ENCODE measurements at places on chromosomes 6 and 20.

- DNase-seq = no peak
Observed at GRCh38 chr20:44835116-44835515, 24.8 kb upstream of the RIMS4 start.

DNA sequence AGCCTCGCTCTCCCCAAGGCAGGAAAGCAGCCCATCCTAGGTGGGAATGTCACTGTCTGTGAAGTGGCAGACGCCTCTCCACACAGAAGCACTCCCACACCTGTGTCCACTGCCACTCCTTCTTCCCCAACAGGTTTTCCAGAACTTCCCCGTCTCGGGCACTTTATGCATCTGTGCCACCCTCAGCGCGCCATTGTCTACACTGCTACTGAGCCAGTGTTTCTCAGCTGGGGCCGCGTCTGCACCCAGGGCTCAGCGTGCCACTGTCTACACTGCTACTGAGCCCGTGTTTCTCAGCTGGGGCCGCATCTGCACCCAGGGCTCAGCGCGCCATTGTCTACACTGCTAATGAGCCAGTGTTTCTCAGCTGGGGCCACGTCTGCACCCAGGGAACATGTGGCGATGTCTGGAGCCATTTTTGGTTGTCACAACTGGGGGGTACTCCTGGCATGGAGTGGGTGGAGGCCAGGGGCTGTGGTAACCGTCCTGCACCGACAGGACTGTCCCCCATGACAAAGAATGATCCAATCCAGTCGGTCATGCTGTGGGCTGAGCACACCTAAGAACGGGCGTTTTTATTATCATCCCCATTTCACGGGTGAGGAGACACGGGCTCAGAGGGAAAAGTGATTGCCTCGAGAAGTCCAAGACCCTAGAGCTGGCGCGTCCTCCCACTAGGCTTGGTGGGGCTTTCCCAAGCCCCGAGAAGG lies 41.7 kb upstream of the ZBP1 start:
- DNase-seq = peak; percentile 7

DNA sequence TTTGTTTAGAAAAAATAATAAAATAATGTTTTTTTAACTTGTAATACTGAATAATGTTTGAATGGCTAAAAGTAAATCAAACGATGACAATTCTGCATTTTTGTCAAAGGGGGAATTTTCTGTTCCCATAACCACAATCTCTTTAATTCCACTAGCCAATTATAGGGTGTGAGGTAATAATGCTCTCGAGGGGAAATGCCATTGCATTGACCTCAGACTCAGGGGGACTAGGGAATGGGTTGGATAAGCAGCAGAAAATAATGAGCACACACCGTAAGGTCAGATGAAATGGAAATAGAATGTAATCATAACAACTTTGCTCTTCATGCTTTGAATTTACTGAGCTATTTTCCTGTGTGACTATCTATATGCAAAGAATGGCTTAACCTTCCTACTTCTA lies 584.7 kb downstream of the RFPL4B start:
- DNase-seq = no peak

GRCh38 chr20:46328200-46328882 lies 20.0 kb upstream of the CDH22 start:
- no peak for DNase-seq

DNA sequence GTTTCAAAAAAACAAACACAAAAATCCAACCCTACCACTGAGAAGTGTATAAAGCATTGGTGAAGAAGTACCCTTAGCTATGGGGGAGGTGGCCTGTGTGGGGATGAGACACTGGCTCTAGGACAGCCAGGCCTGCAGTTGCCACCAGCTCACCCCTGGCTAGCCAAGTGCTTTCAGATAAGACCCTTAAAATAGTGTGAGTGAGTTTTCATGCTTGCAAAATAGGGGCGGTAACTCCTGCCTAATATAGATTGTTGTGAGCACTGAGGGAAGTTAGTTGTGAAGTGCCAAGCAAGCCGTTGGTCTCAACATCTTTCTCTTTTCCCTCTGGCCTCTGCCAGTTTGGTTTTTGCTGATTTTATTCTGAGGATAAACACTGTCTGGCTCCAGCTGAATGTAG lies 11.3 kb downstream of the PPP1R3G start:
- no peak for DNase-seq

- no peak for DNase-seq
Observed at GRCh38 chr6:47379328-47379727, 69.6 kb upstream of the TNFRSF21 start.

- DNase-seq = no peak
Observed at GRCh38 chr6:79522609-79523008, 14.6 kb downstream of the LCA5 start.

- DNase-seq = no peak
Observed at GRCh38 chr6:98454809-98455322, 379.5 kb upstream of the POU3F2 start.

DNA sequence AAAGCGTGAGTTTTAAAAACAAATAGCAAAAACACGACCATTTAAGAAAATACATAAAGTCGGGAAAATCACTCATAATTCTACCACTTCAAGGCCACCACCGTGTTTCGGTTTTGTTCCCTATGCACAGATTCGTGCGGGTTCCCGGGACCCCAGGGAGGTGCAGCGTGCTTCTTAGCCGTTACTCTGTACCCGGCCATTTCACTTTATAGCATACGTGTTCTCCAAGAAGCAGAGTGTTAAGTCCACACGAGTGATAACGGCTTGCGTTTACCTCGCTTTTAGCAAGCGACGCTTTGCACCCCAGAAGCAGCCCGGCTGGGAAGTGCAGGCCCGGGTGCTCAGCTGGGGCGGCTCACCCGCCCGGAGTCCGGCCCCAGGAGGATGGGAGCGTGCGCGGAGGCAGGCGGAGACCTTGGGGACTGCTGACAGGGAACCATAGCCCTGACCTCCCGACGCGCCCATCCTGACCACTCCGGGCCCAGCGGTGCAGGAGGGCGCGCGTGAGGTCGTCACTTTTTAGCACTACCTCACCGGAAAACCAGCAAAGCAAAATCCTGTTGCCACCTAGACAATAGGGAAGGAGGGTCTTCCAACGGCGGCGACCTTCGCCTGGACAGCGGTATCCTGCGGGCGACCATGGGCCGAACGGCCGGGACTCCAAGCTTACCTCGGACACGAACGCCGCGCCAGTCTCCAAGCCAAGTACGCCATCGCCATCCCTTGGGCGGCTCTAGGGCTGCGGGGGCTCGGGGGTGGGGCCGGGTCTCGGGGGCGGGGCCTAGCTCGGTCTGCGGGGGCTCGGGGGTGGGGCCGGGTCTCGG lies at the start of gene ECI2:
ECI2 (minus strand) TSS at position 735 of the 824 bp plus-strand sequence; CDS start at position 720, 15 bp downstream.
- peak; percentile 47 for DNase-seq

DNA sequence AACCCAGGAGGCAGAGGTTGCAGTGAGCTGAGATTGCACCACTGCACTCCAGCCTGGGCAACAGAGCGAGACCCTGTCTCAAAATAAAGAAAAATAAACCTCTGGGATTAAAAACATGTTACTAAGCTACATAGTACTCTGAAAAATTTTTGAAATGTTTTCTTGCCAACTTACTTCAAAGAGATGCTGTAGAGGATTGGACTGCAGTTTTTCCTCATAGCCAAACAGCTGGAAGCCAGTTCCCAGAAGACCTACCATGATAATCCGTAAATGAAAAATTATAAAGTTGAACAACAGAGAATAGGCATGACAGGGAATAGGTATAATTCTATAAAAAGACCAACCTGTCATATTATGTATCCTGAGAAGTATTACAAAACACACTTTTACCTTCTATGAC lies 48.0 kb downstream of the RARS2 start:
- no peak for DNase-seq

- DNase-seq = no peak
Observed at GRCh38 chr6:154682633-154683125, 50.5 kb upstream of the SCAF8 start.

DNA sequence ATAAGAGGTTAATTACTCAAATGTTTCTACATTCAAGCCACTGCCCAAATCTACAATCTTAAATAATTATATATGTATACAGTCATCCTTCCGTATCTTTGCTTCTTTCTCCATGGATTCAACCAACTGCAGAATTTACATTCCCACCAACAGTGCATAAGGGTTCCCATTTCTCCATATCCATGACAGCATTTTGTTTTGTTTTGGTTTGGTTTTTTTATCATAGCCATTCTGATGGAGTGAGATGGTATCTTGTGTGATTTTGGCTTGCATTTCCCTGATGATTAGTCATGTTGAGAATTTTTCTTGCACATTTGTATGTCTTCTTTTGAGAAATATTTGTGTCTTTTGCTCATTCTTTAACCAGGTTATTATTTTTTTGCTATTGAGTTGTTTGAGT lies 198.5 kb downstream of the C6orf118 start:
- no peak for DNase-seq

- no peak for DNase-seq
Observed at GRCh38 chr20:64231621-64232550, 23.7 kb upstream of the PCMTD2 start.

DNA sequence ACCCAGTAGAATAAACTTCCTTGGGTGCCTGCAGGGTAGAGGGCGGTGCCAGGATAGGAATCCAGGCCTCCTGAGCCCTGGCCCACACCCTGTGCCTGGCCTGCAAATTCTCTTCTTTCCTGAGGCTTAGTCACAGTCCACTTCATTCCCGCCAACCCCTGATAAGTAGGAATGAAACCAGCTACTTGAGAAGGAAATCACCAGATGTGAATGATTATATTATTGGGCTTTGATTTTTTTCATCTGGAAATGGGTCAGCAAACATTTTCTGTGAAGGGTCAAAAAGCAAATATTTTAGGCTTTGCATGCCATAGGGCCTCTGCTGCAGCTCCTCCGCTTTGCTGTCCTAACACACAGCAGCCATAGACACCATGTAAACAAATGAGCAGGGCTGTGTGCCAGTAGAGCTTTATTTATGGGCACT lies 50.2 kb downstream of the STK35 start:
- no peak for DNase-seq

GRCh38 chr20:23027721-23028120 lies 7.4 kb upstream of the SSTR4 start:
- DNase-seq = no peak

- DNase-seq = no peak
Observed at GRCh38 chr6:44415873-44416502, 28.5 kb downstream of the CDC5L start.

- DNase-seq = no peak
Observed at GRCh38 chr6:36273802-36274514, 4.1 kb downstream of the PNPLA1 start.

DNA sequence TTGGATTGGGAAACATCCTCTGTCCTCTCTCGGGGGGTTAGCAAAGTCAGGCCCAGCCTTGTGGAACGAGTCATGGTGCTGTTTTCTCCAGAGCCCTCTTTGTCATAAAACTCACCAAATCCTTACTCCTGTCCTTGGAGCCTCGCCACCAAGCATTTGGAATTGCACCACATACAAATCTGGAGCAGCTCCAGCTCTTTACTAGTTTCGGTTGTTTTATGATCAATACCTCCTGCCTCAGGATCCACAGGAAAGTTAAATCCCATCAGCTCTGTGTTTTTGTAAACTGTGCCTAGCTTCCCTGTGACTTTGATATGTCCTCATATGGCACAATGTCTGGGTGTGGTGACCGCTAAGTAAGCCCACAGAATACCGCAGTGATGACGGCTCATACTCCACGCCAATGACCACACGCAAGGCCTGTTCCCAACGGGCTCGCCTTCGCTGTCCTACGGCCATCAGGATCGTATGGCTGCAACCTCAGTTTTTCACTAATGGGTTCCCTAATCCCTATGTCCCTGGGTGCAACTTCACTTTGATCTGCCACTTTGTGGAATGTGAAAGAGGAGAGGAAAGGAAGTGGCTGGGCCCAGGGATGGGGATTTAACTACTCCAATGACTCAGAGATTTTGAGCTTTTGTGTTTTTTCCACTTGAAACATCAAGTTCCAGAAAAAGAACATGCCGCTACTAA lies 111.3 kb upstream of the FOXQ1 start:
- DNase-seq = no peak

GRCh38 chr20:50805349-50805684 lies 10.5 kb downstream of the BCAS4 start:
- no peak for DNase-seq

- DNase-seq = no peak
Observed at GRCh38 chr6:155041741-155042279, 46.7 kb downstream of the TIAM2 start.

DNA sequence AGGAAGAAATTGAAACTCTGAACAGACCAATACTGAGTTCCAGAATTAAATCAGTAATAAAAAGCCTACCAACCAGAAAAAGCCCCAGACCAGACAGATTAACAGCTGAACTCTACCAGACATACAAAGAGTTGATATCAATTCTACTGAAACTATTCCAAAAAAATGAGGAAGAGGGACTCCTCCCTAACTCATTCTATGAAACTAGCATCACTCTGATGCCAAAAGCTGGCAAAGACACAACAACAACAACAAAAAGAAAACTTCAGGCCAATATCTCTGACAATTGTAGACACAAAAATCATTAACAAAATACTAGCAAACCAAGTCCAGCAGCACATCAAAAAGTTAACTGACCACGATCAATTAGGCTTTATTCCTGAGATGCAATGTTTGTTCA lies 246.0 kb upstream of the RUNX2 start:
- DNase-seq = no peak

- no peak for DNase-seq
Observed at GRCh38 chr6:83978324-83978734, 55.2 kb upstream of the MRAP2 start.

GRCh38 chr20:676315-676937 lies 824 bp upstream of the SCRT2 start:
- no peak for DNase-seq

GRCh38 chr6:107820338-107821261 lies 3.5 kb downstream of the SCML4 start:
- peak; percentile 43 for DNase-seq

DNA sequence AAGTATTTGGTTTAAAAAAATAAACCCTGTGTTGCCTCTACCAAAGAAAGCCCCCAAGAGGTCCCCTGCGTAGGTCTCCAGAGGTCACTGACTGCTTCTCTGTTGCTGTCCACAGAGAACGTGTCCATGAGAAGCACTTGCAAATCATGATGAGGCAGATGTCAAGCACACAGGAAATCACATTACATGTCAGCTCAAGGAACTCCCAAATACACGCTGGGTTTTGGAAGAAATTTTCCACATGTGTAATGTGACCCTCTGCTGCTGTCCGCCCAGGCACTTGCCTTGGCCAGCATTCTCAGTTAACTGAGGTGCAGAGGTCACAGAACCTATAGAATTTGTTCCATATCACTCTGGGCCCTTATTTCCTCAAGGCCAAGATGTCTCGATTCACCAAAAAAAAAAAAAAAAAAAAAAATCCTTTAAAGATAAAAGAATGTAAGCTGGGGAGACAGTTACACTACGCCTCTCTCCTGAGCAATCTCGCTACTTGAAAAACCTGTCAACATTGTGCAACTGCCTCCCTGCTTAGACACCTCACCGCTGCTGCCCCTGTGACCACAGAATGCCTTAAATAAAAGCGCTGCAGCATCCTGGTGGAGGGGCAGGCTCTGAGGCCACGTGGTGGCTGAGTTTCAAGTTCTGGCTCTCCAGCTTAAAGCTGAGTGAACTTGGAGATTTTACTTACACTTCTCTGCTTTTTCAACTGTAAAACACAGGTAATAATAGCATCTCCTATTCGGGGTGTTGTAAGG lies 42.3 kb downstream of the SLC22A23 start:
- DNase-seq = no peak
